Omental fat pad (tissue), 4 donors: ENCODE measurements at places on chromosomes 1 and 21.

DNA sequence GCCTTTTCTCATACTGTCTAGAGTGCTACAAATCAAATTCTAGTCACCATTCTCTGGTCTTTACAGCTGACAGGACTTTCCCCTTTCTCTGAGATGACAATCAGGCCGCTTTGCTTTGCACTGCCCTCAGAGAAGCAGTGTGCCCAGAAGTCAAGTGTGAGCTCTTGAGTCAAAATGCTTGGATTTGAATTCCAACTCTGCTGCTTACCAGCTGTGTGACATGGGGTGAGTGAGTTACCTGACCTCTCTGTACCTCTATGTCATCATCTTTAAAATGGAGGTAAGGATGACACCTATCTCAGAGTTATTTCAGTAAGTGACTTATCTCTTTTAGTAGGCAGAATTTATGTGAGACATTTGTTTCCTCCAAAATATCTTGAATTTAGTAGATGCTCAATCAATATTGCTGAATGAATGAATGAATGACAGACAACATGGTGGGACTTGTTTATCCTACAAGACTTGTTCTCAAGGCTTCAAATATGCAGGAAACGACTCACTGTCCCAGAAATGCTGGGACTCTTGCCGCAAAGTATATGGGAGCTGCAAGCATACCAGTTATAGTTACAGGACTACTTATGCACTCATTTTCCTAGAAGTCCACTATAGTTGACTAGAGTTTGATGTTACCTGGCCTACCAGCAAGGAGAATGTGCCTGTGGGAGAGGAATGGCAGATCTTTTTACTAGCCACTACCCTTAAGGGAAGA is 38.1 kb upstream of the A3GALT2 start:
- no peak for DNase-seq

GRCh38 chr1:82214606-82215005 is 413.9 kb downstream of the ADGRL2 start:
- DNase-seq, result no peak

DNA sequence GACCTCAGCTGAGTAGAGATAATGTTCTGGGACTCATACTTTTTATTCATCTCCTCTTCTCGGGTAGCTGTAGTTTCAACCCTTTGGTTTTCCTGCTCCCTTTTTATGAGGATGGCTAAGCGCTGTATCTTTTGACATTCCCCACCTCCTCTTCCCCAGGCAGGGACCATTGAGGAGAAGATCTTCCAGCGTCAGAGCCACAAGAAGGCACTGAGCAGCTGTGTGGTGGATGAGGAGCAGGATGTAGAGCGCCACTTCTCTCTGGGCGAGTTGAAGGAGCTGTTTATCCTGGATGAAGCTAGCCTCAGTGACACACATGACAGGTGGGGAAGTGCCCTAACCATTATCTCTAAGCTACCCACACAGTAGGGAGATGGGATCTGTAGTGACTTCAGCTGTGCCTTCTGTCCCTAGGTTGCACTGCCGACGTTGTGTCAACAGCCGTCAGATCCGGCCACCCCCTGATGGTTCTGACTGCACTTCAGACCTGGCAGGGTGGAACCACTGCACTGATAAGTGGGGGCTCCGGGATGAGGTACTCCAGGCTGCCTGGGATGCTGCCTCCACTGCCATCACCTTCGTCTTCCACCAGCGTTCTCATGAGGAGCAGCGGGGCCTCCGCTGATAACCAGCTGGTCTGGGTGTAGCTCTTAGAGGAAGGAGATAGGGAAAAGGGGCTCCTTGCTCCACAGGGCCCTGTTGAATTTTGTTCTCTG is 25.6 kb downstream of the LRRC41 start:
- no peak for DNase-seq

- DNase-seq, result no peak
Measured at GRCh38 chr1:115214098-115214497, 124.0 kb downstream of the NGF start.

GRCh38 chr1:154837672-154838171 is 32.4 kb downstream of the KCNN3 start:
- DNase-seq, result no peak

DNA sequence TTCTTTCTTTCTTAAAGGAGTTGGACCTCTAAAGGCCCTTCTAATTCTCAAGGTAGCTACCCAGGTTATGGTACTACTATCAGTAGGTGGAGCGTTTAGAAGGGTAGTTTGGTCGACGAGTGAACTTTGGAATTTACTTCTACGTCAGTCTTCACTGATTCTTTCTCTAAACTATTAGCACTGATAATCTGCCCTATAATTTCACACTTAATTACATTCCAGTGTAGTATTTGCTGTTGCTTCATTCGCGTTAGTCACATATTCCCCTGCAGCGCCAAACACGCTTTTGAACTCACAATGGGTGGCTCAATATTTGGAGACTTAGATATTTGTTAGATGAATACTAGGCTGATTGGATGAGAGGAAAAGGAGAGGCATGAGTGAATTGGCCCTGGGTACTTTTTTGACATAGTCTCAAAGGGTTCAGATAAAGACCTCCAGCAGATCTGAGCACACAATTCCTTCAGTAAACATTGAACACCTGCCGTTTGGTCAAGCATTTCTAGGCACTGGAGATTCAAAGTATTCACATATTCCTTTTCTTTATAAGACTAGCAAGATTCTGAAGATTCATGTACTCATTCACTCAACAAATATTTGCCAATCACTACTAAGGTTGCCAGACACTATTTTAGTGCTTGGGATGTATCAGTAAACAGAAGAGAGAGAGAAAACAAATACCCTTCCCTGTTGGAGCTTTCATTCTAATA is 929 bp upstream of the FOXJ3 start:
- no peak for DNase-seq

- no peak for DNase-seq
Measured at GRCh38 chr1:185719021-185719420, 15.2 kb upstream of the HMCN1 start.

DNA sequence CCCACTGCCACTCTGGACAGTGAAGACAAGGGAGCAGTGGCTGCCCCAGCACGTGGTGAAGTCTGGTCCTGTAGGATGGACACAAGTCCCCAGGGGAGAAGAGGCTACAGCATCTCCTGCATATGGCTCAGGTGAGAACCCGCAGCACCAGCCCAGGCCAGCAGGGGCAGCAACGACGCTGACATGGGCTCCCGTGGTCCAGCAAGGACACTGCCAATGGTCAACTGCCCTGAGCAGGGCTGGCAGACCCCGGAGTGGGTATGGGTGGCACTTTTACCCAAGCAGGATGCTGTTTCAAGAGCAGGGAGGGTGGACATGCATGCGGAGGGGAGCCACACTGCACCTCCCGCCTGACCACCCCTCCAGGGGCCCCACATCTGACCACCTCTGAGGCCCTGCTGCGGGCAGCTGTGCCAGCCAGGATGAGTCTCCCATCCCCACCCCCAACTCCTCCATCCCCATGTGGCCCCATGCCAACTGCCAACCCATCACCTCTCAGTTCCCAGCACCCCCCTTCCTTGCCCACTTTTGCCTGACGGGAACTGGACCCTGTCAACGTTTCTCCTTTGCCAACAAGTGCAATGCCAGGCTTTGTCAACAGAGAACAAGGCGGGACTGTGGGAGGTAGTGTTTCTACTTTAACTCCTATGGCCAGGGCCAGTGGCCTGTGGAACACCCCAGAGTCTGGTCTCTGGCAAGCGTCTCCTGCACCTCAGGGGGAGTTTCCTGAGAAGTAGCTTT is 8.6 kb downstream of the MORN1 start:
- DNase-seq, result no peak

DNA sequence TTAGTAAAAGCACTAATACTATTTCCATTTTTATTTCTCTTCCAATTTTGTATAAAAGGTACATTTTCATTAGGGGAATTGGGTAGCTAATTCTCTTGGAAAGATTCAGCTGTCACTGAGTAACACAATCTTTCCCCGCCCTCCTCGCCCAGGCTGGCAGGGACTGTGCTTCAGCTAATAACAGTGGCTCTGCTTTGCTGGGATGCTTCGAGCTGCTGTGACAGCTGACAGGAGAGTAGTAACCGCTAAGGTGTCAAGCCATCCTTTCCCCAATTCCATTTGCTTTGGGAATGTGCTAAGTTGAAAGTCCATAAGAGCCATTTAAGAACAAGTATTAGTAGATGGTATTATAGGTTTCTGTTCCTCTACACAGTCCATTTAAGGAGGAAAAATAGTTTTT is 106.7 kb upstream of the NRIP1 start:
- DNase-seq, result no peak

- DNase-seq, result no peak
Measured at GRCh38 chr1:238653693-238654321, 732.6 kb upstream of the CHRM3 start.

- DNase-seq, result no peak
Measured at GRCh38 chr1:19070891-19071621, 114.6 kb upstream of the IFFO2 start.

DNA sequence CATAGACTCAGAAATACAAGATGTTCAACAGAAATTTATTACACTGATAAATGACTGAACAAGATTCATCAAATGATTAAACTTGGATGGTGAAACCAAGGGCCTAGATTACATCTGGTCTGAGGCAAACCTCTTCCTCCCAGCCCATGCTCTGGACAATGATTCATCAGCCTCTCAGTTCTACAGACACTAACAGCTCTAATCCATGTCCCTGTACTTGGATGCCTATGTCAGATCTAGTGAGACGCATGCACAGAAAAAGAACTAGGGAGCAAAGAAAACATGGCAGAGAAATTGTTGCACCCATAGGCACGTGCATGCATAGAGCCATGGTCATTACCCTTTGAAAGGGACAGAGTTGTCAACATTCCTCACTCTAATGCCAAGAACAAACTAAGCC is 250.1 kb downstream of the KCNH1 start:
- no peak for DNase-seq

- no peak for DNase-seq
Measured at GRCh38 chr1:45884700-45885099, 81.3 kb downstream of the MAST2 start.

DNA sequence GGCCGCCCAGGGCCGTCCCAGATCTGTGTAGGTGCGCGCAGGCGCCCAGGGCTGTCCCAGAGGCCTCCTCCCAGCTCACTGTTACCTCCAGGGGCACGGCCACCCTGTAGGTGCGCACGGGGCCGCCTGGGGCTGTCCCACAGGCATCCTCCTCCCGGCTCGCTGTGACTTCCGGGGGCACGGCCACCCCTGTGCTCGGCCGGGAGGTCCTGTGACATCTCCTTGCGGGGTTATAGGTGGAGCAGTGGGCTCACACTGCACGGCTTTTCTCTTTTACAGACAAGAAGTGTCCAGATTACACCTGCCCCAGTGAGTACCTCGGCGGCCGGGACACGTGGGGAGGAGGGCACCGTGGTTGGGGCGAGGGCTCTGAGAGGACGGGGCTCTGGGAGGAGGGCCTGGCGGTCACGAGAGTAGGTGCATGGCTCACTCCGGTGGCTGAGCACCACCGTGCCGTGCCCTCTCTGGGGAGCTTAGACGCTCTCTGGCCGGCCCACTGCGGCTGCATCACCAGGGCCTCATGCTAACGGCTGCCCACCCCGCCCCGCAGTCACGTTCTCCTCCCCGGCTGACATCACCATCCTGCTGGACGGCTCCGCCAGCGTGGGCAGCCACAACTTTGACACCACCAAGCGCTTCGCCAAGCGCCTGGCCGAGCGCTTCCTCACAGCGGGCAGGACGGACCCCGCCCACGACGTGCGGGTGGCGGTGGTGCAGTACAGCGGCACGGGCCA is 21.4 kb downstream of the COL6A1 start:
- no peak for DNase-seq

- no peak for DNase-seq
Measured at GRCh38 chr1:111618081-111618480, 1.5 kb upstream of the RAP1A start.

DNA sequence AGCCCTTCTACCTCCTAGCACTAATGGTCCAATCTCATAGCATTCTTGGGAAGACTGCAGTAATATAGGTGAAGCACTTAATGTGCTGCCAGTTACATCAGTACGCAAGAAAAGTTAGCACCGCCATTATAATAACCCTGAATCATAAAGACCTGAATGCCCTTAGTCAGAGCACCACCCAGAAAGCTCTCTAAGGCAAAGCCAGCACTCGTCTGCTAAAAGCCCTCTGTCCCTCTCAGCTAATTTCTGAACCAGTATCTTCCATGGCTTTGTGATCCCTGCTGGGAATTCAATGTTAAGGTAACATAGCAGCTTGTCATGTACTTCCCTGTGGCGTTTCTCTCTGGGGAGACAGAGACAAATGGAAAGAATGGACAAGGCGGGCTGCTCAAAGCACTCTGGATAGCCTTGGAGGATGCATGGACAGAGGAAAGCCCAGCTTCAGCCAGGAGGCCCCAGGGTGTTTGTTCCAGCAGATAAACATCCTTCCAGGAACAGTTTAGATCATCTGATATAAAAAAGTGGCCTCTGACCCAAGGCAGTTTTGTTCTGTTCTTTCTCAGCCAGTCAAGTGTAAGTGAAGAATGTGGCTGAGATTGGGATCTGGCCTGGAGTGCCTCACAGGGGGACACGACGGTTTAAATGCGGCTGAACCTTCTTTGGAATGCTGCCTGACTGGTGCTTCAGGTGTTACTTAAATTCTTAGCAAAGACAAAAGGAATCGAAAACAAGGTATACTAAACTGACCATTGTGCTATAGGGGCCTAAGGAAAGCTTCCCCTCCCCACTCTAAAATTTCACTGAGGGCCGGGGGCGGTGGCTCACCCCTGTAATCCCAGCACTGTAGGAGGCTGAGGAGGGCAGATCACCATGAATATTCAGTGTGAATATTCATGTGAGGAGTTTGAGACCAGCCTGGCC is 58.1 kb upstream of the VTCN1 start:
- no peak for DNase-seq

- no peak for DNase-seq
Measured at GRCh38 chr1:84107955-84108354, 36.1 kb upstream of the PRKACB start.
